ENCODE measurements at places on chromosomes 12 and 14.
A peak's percentile ranks its signal among the peaks of the same experiment; 100 is the strongest.

- DNase-seq, result peak; percentile 92
Observed at GRCh38 chr12:76558684-76559399, 729 bp downstream of the OSBPL8 start.

DNA sequence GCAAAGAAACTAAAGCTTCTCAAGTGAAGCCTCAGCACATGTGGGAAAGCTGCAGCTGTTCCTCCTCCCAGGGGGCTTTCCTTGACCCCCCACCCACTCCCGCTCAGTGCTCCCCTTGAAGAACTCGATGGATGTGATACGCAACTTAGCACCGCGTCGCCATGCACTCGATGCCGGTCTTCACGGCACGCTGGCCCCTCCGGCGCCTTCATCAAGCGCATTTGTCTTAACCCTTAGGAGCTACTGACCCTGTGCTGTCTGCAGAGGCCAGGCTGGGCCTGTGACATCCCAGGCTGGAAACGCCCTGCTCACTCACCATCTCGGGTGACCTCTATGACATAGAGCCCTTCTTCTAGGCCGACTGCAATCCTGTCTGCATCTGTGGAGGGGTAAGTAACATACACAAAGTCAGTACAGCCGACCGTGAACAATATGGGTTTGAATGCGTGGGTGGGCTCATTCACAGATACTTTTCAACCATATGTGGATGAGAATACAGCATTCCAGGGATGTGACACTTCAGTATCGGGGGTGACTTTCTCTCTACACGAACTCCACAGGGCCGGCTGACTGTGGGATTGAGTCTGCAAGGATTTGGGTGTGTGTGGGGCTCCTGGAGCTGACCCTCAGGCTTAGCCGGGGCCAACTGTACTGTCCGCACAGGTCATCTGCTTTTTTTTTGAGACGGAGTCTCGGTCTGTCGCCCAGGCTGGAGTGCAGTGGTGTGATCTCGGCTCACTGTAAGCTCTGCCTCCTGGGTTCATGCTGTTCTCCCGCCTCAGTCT is 23.1 kb downstream of the AMN start:
- no peak for DNase-seq

DNA sequence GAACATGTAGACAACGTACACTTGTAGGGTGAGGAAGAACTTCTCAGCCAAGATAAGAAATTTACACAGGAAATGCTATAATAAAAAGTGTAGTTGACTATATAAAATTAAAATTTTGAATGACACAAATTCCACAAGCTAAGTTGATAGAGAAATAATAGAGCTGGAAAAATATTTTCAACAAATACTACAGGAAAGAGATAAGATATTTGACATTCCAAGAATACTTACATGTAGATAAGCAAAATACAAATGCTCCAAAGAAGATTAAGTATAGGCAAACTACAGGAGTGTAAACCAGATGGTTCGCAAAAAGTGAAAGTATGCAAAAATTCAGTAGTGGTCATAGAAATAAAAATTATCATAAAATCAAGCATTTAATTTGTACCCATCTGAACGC is 49.2 kb upstream of the ANP32D start:
- DNase-seq, result no peak

DNA sequence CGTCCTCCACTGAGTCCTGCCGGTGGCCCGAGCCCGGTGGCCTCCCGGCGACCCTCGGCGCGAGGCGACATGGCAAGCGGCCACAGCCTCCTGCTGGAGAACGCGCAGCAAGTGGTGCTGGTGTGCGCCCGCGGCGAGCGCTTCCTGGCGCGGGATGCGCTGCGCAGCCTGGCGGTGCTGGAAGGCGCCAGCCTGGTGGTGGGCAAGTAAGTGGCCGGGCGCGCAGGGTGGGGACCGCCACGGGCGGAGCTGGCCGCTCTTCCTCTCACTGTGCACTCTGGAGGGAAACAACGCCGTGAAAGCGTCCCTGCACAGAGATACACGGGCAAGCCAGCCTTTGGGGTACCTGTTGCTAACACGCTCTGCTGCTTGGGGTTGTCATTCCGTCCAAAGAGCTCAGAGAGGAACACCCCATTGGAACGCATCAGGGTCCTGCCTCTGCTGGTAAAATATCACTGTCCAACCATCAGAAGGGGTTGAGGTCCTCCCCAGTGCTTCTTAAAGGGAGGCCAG is at the start of gene AMDHD1:
Gene AMDHD1 (plus strand): TSS at position 2 of the 513 bp plus-strand sequence. CDS start 68 bp downstream, at position 70.
- peak; percentile 76 for DNase-seq

GRCh38 chr14:101225157-101226152 is 321.9 kb upstream of the RTL1 start:
- DNase-seq, result no peak

GRCh38 chr12:124194893-124195566 is 99.9 kb upstream of the RFLNA start:
- no peak for DNase-seq

All from activated naive CD4-positive, alpha-beta T cell treated with anti-CD3 and anti-CD28 coated beads, Interleukin-2, amount 10 ng/mL, durations not matched to agents 7 days and 5 days (primary cell).